ENCODE measurements at places on chromosomes 1 and 21.

GRCh38 chr1:65939636-65940035, 146.9 kb downstream of the PDE4B start:
- DNase-seq, result no peak

GRCh38 chr1:243420946-243421685, 165.3 kb downstream of the SDCCAG8 start:
- no peak for DNase-seq

- DNase-seq, result no peak
Measured at GRCh38 chr1:161052899-161053298, 7.1 kb upstream of the USF1 start.

GRCh38 chr21:41887667-41888066, 8.5 kb upstream of the PRDM15 start:
- DNase-seq, result no peak

DNA sequence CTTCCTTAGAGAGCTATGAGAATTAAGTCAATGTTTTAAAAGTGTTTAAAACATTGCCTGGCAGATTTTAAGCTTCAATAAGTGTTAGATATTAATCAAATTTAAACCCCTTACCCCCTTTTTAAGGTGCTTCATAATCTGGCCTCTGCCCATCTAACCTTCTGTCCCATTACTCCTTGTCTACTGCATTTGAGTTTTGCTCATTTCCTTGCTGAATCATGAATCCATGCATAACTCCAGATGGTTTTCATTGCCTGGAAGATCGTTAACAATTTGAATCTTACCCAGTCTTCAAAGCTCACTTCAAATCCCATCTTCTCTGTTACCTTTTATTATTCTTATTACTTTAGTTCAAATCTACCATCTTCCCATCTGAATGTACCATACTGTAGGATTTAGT, 4.6 kb downstream of the HJV start:
- DNase-seq, result no peak

DNA sequence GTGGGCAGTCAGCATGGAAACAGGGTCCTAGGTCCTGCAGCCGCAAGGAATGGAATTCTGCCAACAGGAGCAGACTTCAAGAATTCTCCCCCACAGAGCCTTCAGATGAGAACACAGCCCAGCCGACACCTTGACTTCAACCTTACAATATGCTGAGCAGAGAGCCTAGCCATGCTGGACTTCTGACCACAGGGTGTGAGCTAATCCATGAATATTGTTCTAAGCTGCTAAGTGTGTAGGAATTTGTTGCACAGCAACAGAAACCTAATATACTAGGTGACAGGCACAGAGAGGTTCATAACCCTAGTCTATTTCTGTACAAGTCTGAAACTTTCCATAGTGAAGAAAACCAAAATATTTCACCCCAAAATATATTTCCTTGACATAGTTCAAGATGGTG, 32.9 kb upstream of the IFNGR2 start:
- DNase-seq, result no peak

- DNase-seq, result no peak
Measured at GRCh38 chr1:208078752-208079151, 165.4 kb downstream of the PLXNA2 start.

DNA sequence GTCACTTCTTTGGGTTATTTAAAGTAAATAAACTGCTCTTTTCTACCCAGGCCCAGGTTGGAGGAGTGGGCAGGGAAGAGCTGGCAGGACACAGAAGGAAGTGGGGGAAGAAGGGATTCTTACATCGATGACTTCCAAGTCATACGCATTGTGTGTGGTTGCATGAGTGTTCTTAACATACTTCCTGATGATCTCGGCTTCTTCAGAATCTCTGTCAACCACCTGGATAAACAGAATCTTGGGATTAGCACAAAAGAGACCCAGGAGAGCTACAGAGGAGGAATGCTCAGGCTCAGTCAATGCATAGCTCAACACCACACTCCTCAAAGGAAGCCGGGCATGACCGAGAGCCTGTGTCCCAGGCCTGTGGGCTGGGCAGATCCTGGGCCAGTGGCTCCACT, 42.1 kb downstream of the PARP1 start:
- DNase-seq, result no peak

DNA sequence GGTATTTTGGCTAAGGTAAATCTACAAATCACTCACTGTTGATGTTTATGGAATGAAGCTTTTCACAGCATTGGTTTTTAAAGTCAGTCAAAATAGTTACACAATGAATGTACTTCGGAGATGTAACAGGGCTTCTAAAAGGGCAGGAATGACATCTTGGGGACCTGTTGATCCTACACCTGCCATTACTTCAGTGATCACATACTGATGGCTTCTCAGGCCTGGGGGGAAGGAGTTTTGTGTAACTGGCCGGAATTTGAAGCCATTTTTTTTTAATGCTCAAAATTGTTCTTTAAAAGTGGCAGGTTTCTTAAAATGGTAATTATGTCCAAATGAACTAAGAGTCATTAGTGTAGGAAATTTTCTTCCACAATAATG, 11.2 kb downstream of the RPL5 start:
- no peak for DNase-seq

DNA sequence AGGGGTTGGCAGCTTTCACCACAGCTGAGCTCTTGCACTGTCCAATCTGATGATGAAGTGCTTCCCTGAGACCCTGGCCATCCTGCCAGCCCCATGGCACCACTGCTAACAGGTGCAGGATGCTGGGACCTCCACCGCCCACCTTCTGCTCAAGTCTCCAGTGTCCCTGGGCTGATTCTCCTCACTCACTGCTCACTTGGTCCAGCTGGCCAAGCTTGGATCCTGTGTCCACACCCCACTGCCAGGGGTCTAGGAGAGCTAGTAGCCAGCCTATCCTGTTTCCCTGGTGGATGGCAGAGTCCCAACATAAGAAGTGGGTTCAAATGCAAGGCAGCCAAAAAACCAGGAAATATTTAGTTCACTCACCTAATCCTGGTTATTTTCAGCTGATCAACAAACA, 217.2 kb upstream of the IRF2BP2 start:
- no peak for DNase-seq

GRCh38 chr1:155967341-155968050, 10.9 kb downstream of the ARHGEF2 start:
- no peak for DNase-seq

GRCh38 chr1:40903106-40903505, 40.9 kb upstream of the CITED4 start:
- no peak for DNase-seq

DNA sequence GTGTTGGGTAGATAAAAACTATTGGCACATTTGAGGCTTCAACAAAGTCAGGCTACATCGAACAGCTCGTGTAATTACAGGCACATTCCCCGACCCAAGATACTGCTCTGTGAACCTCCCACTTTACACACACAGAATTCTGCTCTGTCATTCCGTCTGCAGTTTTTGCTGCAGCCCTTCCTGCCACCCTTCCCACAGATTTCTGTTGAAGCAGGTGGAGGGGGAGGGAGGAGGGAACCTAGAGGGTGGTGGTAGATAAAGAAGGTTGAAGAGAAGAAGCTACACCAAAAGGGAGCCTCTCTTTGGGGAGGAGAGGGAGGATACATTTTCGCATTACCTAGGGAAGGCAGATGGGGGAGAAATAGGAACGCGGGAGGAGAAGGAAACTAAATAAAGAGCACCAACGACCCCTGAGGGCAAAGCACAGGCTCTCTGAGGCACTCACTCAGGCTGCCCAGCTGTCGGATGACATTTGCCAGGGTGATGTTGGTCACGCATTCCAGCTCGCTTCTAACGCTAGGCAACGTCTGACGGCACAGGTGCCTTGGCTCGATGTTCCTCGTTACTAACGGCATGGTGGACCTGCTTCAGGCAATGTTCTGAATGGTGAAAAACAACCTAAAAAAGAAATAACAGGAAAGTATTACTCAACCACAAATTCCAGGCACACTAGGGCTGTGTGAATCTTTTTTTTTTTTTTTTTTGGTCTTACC, 36.0 kb downstream of the GPR3 start:
- DNase-seq, result no peak

- no peak for DNase-seq
Measured at GRCh38 chr1:160860840-160861505, 1.7 kb downstream of the CD244 start.

GRCh38 chr1:243505986-243506689, 250.3 kb downstream of the SDCCAG8 start:
- no peak for DNase-seq

DNA sequence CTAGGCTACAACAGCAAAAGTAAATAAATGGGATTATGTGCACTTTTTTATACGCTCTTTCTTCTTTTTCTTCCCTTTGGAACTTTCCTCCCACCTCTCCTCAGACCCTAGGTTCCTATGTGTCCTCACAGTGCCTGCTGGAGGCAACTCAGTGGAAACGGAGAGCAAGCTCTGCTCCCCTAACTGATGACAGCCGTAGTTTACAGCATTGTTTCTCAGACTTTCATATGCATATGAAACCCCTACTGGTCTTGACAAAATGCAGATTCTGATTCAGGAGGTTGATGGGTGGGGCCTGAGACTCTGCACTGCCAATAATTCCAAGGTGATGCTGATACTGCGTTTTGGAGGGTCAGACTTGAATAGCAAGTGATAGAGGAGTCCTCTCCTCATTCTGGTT, 34.3 kb upstream of the HMCN1 start:
- no peak for DNase-seq

DNA sequence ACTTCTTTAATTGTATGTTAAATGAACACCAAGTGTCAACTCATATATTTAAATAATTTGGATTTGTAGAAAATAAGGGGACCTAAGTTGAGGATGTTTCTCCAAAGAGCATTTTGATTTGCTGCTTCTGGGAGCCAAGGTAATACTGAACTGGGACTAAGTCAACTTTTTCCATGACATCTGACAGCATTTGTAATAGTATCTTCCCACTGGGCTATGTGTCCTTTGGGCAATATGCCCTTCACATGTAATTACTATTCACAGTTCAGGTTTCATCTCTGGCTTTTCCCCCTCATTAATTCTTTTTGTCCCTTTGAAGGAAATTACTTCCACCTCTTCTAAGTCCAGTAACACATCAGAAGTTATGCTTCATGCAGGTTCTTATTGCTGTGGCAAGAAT, 36.7 kb upstream of the HP1BP3 start:
- DNase-seq, result no peak

DNA sequence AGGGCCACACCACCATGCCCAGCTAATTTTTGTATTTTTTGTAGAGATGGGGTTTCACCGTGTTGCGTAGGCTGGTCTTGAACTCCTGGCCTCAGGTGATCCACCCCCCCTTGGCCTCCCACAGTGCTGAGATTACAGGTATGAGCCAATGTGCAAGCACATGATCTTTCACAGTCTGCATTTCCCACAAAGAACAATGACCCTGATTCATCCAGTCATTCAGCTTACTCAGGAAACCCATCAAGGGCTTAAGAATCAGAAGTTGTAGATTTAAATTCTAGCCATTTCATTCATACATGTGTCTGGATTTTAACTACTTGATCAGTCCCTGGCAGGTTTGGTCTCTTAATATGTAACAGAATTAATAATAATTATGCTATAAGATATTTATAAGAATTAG, 2065.7 kb downstream of the MRPL39 start:
- no peak for DNase-seq

- DNase-seq, result no peak
Measured at GRCh38 chr1:7705908-7706216, 65.2 kb upstream of the VAMP3 start.
